ENCODE measurements at places on chromosomes 6 and 20. TPM values are rescaled to one million over a fixed set of nuclear protein-coding genes. Genes with fewer than 3 reads are reported as not detected.

CLPSL1 gene
- 0.88 TPM for polyA plus RNA-seq

DNA sequence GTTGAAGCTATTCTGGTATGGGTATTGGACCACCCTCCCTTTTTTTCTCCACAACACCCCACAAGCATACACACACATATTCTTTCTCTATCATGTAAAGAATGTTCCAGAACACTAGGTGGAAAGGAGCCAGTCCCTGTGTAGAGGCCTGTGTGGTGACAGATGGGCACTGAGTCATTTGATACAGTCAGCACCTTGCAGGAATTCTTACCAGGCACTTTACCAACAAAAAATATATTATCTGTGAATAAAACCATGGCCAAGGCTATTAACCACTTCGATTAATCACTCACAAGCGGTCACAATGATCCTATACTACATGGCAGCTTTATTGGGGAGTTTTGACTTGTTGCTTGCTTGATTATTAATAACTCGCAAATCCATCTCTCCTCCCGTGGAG is 149.5 kb downstream of the BFSP1 start:
- no peak for DNase-seq

GRCh38 chr6:137490006-137490905 is 3.9 kb downstream of the OLIG3 start:
- no peak for DNase-seq

- no peak for DNase-seq
Observed at GRCh38 chr6:44000164-44000842, 126.9 kb downstream of the MRPL14 start.

DNA sequence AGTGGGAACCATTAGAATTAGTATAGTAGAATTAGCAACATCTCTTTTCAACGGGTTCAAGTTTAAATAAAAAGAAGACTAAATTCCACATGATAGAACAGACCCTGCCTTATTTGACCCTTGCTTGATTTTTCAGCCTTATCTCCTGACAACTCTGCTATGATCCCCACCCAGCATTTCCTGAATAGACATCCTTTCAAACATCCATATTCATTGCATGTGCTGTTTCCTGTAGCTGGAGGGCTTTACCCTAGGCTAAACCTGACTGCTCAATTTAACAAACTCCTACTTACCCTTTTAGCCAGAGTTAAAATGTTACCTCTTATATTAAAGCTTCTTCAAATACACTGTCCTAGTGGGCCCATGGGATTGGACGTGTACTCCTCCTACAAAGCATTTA is 594.8 kb upstream of the ARID1B start:
- DNase-seq: no peak

DNA sequence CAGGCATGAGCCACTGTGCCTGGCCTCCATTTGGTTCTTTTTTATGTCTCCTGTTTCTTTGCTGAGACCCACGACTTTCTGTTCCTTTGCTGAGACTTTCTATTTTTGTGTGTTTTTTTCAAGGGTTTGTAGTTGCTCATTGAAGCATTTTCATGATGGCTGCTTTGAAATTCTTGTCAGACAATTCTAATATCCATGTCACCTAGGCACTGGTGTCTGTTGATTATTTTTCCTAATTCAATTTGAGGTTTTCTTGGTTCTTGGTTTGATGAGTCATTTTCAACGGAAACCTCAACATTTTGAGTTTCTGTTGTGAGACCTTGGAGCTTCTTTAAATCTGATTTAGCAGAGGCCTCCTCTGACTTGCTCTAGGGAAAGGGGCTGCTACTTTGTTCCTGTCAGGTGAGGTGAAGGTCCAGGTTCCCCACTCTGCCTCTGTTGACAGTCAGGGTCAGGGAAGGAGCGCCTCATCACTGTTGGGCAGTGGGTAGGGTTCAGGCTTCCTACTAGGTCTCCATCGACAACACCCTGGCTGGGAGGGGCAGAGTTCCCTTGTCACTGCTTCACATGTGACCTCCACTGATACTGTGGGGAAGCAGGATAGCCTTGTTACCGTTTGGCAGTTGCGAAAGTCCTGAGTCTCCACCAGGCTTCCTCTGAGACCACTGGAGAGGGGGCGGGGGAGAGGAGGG is 67.2 kb upstream of the RNF24 start:
- DNase-seq: no peak

EYS gene
- polyA plus RNA-seq: 0.56 TPM

DNA sequence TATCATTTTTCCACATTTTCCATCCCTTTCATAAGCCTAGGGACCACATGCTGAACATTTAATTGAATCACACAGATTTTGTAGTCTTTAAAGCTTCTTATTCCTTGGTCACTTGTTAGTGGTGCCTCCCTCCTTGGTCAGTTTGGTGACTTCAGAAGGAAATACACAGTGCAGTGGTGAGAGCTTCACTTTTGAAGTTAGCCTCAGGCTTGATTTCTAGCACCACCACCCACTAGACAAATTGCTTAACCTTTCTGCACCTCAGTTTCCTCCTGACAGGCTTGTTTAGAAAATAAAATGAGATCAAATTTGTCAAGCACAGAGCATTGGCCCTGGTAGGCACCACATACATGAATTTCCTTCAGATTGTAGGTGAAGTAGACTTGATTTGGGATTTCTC is 91.7 kb downstream of the FOXO3 start:
- no peak for DNase-seq

DNA sequence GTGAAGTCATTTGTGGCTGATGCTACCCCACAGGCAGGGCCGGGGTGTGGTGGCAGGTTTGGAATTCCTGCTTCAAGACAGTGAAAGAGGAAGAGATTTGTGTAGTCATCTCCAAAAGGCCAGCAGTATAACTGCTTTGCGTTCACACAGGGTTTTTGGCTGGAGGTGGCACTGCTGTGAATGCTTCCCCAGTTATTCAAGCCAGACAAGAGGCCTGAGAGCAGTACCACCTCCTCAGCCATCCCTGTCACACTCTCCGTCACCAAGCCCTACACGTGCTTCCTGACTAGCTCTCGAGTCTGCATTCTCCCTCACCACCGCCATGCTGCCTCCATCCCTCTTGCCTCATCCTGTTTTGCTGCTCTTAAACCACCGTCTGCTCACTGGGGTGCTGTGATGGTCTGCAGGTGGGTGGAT is 23.9 kb downstream of the ARMC2 start:
- no peak for DNase-seq

NRN1 gene
- 6.6 TPM for polyA plus RNA-seq

SGK2 gene
- polyA plus RNA-seq: 51.4 TPM

- no peak for DNase-seq
Observed at GRCh38 chr20:8932192-8933165, 136.4 kb upstream of the PLCB4 start.

DNA sequence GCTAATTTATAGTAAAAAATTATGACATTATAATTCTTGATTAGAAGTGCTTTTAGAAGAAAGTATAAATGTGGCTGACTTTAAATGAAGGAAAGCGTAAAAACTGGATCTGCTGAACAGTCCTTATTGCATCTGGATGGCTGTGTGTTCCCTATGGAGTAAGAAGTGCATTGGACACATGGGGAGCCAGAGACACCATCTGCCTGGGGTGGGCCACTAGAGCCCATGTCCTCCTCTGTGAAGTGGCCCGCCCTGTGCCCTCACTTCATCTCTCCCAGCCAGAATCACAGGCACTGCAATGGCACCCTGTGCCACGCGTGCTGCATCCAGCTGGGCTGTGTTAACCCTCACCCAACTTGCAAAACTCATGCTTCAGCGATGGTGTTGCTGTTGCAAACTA is 13.2 kb upstream of the SFT2D1 start:
- DNase-seq: no peak

DNA sequence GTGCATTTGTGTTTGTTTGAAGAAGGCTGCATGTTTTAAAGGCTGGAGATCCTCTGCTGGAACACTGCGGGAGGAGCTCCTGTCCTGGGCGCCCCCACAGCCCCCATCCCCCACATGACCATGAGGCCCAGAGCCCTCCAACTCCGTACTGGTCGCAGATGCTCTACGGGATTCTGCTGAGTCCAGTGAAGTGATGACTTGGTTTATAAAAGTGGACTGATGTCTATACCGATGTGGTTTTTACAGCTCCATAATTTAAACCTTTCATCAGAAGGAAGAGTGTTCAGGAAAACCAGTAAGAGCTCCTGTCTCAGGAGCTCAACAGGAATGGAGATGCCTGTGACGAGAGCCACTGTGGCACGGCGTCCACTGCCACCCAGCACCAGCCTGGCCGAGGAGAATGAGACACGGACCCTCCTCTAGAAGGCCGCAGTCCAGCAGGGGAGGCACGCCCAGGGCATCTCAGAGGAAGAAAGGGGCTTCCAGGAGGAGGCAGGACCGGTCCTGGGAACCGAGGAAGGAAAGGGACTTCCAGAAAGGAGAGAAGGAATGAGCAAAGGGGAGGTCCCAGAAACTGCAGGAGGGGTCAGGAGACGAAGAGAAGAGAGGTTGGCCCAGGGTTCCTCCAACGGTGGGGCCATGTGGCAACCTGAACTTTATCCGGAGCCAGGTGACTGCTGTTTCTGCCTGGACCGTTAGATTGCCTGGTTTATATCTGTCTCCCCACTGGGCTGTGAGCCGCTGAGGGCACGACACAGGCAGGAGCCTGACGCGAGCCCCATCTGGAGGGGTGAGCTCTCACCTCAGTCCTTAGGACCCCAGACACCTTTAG is 26.9 kb downstream of the BFSP1 start:
- no peak for DNase-seq

DNA sequence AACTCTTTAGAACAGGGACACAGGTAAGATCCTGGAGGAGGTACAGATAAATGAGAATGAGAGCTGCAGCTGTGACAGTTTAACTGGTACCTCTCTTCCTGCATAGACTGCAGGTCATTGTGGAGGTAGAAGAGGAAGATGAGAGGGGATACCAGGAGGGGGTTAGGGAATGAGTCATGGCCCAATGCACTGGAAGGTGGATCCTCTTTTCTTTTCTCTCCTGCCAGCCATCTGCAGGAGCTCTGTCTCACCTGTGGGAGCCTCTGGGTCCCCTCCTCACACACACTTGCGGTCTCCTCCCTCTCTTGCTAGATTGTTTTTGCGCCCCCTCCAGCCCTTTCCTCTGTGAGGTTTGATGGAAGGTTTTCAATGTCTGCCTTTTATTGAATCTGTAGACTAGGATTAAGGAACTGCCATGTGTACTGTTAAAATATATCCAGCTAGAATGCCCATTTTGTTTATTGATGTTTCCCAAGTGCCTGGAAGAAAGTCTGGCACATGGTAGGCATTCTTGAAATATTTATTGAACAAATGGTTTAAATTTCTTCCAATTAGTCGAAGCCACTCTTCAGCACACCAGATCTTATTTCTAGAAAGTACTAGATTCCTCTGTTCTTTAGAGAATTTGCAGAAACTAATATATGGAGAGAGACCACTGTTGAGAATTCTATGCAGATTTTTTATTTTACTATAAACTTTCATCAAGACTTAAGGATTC is 13.0 kb downstream of the C6orf163 start:
- no peak for DNase-seq

CST4 gene
- polyA plus RNA-seq: not detected

DNA sequence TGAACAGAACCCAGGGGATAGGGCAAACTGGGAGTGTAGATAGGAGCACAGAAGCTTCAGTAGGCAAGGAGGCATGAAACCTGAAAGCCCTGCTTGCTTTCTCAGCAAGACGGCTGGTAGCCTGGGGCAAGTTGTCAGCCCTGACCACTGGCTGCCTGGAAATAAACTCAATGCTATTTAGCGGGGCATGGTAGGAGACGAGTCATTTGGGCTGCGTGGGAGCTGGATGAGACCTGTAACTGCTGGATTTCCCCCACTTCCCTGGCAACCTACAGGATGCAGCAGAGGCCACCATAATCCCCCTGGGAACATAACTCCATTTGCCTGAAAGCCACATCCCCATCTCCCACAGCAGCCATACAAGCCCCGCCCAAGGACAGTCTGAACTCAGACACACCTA is 332.6 kb upstream of the TBX18 start:
- DNase-seq: no peak

SNAP25 gene
- polyA plus RNA-seq: 6.2 TPM

- no peak for DNase-seq
Observed at GRCh38 chr6:158018851-158019361, 37.2 kb downstream of the SYNJ2 start.

DNA sequence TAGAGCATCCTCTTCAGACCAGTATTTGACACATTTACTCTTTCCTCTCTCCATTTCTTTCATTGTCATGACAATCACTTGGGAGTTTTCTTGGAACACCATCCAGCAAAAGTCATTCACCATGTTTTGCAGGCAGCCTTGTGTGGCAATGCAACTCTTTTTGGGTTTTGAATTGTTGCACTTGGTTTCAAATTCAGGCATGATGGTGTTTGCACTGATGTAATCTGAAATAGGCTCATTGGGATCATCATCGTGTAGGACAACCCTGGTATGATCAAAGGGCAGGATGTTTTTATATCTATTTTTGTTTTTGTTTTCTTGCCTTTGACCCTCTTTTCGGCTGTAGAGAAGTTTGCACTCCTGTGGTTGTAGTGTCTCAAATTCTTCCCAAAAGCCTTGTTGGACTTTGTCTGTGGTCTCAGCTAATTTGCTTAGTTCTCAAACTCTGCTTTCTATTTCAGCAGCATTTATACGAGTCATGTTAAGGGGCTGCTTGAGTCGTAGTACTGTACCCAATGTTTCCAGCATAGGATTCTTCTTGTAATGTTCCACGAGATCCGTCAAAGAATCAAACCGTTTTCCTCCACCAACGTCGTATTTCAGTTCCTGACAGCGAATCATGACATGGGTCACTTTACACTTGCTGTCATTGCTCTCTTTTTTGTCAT is 160.8 kb upstream of the TNFAIP3 start:
- no peak for DNase-seq

GRCh38 chr20:33963751-33964150 is 30.0 kb upstream of the RALY start:
- DNase-seq: no peak

GRCh38 chr6:25875926-25876602 is 2.0 kb upstream of the SLC17A3 start:
- no peak for DNase-seq

CCDC167 gene
- 24.9 TPM for polyA plus RNA-seq

GRCh38 chr6:26536571-26537159 is 1.5 kb upstream of the HMGN4 start:
- DNase-seq: no peak

DNA sequence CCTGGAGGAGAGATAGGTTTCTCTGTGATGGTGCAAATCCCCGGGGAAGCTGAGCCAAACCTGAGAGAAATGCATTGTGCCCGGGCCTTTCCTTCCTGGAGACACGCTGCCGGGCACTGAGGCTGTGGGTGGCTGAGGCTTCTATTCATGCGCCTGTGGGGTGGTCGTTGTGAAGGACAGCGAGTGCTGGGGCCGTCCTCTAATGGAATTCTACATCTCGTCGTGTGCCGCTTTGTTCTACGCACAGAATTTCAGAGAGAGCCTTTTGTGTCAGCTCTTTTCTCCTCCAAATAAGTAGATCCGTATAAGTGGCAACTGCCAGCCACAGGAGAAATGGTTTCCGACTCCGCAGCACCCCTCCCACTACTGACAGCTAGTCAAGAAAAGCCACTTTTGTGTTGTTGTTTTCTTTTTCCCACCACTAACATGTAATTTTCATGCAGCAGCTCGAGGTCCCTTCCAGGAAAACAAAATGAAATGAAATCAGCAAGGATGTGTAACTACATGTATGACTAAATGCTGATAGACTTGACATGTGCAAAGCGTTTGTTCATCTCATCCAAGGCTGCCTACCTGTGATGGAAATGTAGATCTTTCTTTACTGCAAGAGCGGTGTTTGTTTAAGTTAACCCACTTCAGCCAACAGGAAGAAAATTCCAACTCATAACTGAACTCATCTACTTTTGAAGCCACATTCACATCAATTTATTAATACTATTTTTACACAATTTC is 26.4 kb upstream of the PXDC1 start:
- DNase-seq: no peak
